ENCODE measurements at places on chromosomes 3 and 15.
A peak's percentile ranks its signal among the peaks of the same experiment; 100 is the strongest.

DNA sequence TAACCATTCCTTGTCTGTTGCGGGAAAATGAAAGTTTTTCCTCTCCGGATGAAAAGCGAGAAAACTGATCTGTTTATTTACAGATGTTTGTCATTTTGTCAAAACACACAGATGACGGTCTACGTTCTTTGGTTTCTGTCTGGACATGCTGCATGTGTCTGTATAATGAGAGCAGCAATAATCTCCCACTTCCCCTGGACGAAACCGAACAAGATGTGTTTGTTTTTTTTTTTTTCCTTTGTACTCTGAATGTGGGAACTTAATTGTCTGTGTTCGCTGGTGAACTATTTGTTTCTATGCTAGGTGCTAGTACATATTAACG is 33.6 kb downstream of the PTPRG start:
- DNase-seq: no peak

- no peak for DNase-seq
Measured at GRCh38 chr3:33426068-33426467, 14.1 kb downstream of the UBP1 start.

- DNase-seq: no peak
Measured at GRCh38 chr3:149042789-149043386, 43.4 kb downstream of the HLTF start.

DNA sequence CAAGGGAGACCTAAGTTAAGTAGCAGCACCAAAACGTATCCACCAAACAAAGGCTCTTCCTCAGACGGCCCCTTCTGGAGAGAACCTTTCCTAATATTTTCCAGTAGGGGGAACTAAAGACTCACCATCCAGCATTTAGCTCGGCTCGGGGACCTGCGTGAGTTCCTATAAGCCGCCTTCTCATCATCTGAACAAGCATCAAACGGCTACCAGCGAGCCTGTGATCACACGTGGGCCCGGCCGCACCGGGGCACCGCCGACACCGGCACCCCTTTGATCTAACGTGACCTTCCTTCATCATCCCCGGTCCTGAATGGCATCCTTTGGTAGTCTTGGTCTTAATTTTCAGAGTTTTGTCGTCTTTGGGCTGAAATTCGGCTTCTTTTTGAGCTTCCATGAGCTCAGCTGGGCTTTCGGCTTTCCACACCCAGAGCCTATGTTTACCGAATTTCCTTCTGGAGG is 1.4 kb upstream of the ROBO2 start:
- DNase-seq: no peak

- peak; percentile 14 for DNase-seq
Measured at GRCh38 chr15:85793641-85794597, 806 bp downstream of the KLHL25 start.

GRCh38 chr3:55823829-55824228 is 336.7 kb upstream of the WNT5A start:
- DNase-seq: no peak

Data from activated CD4-positive, alpha-beta T cell treated with anti-CD3 and anti-CD28 coated beads, Interleukin-2, amount 50 U/mL, for 24 hours (primary cell).